ENCODE measurements at places on chromosomes 5 and 9. TPM values are rescaled to one million over a fixed set of nuclear protein-coding genes. Genes with fewer than 3 reads are reported as not detected.

PCDHGA3 gene
- total RNA-seq, result not detected

LMBRD2 gene
- total RNA-seq, result 11.6 TPM

PCAT7 gene
- total RNA-seq, result not detected

SLC22A4 gene
- total RNA-seq, result 0.58 TPM

SLC2A6 gene
- 1.4 TPM for total RNA-seq

MARVELD2 gene
- 0.37 TPM for total RNA-seq

PCDHGA8 gene
- not detected for total RNA-seq

DAB2 gene
- not detected for total RNA-seq

CXXC5 gene
- 0.89 TPM for total RNA-seq

OCLN gene
- 0.76 TPM for total RNA-seq

MAST4 gene
- 103 TPM for total RNA-seq

GRXCR2 gene
- total RNA-seq, result not detected

FSTL4 gene
- total RNA-seq, result 0.24 TPM

CCL28 gene
- total RNA-seq, result 22.8 TPM

COL15A1 gene
- 0.82 TPM for total RNA-seq

PCDHGB1 gene
- not detected for total RNA-seq

KCTD16 gene
- total RNA-seq, result 0.11 TPM

SLC27A6 gene
- not detected for total RNA-seq

FOXD4L6 gene
- not detected for total RNA-seq

F2RL1 gene
- total RNA-seq, result 1.9 TPM

CCDC69 gene
- total RNA-seq, result 40.1 TPM

QRFP gene
- not detected for total RNA-seq

SLC25A2 gene
- total RNA-seq, result 0.42 TPM

PCDHA1 gene
- total RNA-seq, result not detected

SPINK7 gene
- total RNA-seq, result not detected

PLPPR1 gene
- not detected for total RNA-seq

NUDCD2 gene
- 55.7 TPM for total RNA-seq

PRR16 gene
- not detected for total RNA-seq

RNF20 gene
- total RNA-seq, result 49.4 TPM

SGCD gene
- total RNA-seq, result not detected

EPB41L4B gene
- total RNA-seq, result 0.77 TPM

LEAP2 gene
- 2.9 TPM for total RNA-seq

BAG1 gene
- total RNA-seq, result 95.2 TPM

IL4 gene
- not detected for total RNA-seq

TAF11L10 gene
- total RNA-seq, result not detected

AGXT2 gene
- not detected for total RNA-seq

FOXD4L5 gene
- 0.37 TPM for total RNA-seq

NRARP gene
- 0.66 TPM for total RNA-seq

NMUR2 gene
- not detected for total RNA-seq

LTC4S gene
- 1.4 TPM for total RNA-seq

WDR38 gene
- total RNA-seq, result not detected

TGFBI gene
- not detected for total RNA-seq

NDUFS6 gene
- 13.0 TPM for total RNA-seq

PDCD1LG2 gene
- 1.2 TPM for total RNA-seq

CCL21 gene
- not detected for total RNA-seq

PRR7 gene
- 13.6 TPM for total RNA-seq

KIF4B gene
- not detected for total RNA-seq

Measured in activated T-helper 17 cell treated with anti-CD3 and anti-CD28 coated beads, Interleukin-2, amount 50 U/mL, for 72 hours (primary cell).